ENCODE measurements at places on chromosomes 2 and 18.

DNA sequence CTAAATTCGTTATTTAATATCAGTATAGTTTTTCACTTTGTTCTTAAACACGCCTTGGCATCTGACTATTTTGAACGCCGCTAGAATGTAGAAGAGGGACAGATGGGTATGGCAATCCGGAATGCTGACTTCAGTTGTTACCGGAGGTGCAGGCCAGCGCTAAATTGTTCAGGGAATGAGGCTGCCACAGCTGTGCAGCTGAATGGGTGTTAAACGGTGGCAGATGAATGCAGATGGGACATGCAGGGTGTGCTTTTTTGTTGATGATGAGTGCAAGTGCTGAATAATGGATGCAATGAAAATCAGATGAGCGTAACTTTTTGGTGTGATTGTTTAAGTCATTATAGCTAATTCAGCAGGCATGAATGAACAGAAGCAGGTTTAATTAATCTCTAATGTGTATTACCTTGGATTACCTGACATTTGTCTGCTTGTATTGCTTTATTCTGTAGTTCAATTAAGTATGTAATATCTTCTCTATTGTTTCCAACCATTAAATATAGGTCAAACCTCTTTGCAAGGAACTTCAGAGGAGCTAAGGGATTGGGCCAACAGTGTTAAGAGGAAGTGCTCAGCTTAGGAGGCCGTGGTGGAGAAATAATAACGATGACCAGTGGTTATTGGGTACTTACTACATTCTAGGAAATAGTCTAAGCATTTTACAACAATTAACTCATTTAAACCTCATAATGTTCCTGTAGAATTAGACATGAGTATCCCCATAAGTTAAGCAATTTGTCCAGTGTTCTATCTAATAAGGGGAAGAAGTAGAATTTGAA lies 11.9 kb upstream of the CREG2 start:
- no peak for DNase-seq

- DNase-seq, result no peak
Measured at GRCh38 chr2:46735108-46735691, 180.4 kb downstream of the MCFD2 start.

DNA sequence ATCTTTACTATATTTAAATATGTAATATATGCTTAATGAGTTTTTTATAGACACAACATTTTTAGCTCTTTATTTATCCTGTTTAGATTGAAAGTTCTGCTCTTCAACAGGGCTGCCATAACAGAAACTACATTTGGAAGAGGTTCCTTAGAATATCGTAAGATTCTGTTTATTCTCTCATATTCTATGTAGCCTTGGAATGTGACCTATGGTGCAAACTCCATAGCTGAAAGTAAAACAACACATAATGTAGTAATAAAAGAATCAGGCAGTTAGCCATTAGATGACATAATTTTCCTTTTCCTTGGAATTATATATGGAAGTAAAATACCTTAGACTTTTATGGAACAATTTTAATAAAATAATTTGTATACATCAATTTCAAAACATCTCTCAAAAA lies 91.3 kb downstream of the ZNF804A start:
- DNase-seq, result no peak

- peak; percentile 51 for DNase-seq
Measured at GRCh38 chr2:84459944-84460429, 907 bp upstream of the SUCLG1 start.

DNA sequence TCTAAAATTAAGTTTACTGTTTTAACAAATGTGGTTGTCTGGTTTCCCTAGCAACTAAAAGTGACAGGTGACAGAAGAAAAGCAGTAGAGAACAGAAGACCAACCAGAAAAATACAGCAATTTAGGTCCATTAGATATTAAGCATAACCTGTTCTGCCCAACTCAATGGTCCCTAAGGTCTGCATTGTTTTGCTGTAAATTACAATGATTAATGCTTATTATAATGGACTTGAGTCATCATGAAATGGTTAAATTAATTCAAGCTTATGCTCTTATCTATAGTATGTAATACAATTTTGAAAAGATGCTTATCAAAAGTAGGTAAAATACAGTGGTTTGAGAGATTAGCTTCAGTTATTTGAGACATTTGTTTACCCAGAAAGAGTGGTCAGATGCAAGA lies 378.0 kb downstream of the GRB14 start:
- no peak for DNase-seq

GRCh38 chr2:68912732-68913131 lies 40.0 kb downstream of the GKN2 start:
- no peak for DNase-seq

DNA sequence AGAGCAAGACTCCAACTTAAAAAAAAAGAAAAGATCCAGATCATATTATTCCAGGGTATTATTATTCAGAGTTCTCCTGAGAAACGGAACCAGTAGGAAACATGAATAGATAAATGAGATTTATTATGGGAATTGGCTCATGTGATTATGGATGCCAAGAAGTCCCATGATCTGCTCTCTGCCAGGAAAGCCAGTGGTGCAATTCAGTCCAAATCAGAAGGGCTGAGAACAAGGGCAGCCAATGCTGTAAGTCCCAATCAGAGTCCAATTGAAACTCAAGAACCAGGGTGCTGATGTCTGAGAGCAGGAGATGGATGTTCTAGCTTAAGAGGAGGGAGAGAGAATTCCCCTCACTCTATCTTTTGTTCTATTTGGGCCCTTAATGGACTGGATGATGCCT lies 7.8 kb downstream of the SCYGR2 start:
- DNase-seq, result no peak

DNA sequence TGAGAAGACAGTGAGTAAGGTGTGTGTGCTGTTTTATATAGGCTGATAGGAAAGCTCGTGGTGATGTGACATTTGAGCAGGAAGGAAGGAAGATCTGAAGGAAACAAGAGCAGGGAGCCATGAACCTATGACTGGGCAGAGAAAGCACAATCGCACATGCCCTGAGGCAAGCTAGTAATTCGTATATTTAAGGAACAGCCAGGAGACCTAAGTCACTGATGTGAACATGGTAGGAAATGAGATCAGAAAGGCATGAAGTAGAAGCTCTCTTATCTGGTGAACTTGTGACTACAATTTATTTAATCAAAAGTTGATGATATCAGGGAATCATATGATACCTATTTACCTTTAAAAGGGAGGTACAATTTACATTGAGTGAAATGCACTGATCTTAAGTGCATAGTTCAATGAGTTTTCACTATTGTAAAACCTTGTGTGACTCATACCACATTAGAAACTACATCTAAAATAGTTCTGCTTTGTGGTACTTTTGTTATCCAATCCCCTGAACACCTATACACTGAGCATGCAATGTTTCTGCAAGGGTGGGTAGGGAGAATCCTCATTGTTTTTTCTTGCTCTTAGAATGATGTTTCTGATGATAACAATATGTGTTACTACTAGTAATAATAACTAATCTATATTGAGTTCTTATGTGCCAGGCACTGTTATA lies 67.5 kb downstream of the GALNT13 start:
- no peak for DNase-seq

- peak; percentile 7 for DNase-seq
Measured at GRCh38 chr2:216274194-216274840, 98.0 kb downstream of the MARCHF4 start.

DNA sequence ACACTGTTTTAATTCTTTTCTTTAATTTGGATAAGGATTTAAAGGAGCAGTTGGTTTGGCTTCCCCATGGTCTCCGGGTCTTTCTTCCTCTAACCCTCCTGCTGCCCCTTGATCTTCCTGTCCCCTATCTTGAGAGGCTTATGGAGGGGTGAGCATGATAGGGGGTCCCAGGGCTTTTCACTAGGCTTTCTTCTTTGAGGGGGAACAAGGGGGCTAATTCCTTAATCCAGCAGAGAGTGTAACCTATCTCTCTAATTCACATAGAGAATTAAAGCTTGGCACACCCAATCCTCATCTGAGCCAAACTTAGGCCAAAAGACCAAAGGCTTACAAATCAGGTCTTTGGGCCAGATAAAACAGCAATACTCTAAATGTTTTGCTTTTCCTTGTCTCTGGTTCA lies 21.5 kb upstream of the C2orf66 start:
- DNase-seq, result no peak

DNA sequence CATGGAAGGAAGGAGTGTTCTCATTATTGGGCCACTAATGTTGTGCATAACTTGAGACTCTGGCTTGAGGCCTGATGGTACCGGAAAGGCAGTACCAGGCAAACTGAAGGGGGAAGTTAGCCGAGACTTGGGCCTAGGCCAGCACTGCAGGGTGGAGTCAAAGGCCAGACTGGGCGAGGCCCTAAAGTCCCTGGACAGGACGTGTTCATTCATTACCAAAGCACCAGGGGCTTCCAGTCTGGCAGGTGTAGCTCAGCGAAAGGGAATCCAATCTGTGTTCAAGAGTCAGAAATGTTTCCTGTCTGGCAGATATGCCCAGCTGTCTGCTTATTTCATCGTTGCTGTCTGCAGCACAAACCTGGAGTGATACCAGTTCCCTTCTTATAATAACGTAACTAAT lies 4.7 kb upstream of the ITSN2 start:
- DNase-seq, result peak; percentile 61

- DNase-seq, result peak; percentile 38
Measured at GRCh38 chr2:206125901-206126300, 33.3 kb downstream of the NDUFS1 start.

- peak; percentile 10 for DNase-seq
Measured at GRCh38 chr18:28176948-28177827, at the start of gene CDH2. CDH2 (minus strand) TSS chr18:28177130; CDS start chr18:28177022, 108 bp downstream.

DNA sequence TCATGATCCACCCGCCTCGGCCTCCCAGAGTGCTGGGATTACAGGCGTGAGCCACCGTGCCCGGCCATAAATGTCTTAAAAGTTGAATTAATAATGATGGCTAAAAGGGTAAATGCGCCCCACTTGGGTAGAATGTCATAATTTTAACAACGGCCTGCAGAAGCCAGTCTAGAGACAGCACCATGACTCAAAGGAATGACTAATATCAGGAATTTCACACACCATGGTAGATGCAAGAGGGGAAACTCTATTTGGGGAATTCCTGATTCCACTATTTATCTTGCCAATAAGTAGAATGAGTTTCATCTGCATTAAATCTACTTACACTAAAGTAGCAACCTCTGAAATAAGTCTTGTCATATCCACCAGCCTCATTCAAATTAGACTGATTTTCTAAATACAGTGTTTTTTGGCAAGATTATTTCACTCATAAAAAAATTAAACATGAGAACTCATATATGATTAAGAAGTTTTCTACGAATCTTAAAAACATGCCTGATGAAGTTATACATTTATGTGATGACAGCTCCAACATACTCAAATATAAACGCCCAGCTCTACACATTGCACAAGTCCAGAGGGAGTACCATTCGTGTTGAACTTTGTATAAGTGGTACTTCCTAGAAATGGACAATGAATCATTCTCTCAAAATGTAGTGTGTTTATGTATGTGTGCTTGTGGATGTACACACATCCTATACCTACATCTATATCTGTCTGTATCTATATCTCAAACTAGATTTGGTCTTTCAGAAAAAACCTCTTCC lies 309.7 kb downstream of the IRS1 start:
- peak; percentile 94 for DNase-seq

DNA sequence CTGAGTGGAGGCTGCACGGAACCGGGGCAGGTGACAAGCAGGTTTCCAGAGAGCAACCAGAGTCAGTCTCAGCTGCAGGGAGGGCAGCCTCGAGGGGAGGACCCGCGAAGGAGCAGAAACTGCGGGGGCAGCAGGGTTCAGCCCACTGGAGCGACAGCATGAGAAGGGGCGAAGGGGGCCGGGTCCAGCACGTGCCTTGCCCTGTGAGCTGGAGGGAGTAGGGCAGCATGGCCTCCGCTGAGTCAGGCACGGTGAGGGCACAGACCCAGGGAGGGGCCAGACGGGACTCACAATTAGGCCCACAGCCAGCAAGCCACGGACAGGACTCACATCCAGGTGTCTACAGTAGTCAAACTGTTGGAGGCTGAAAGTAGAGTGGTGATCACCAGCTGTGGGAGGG lies 22.7 kb upstream of the ATP9B start:
- DNase-seq, result no peak

GRCh38 chr2:38602136-38602731 lies 494 bp downstream of the HNRNPLL start:
- DNase-seq, result no peak

- no peak for DNase-seq
Measured at GRCh38 chr2:65799141-65799854, 366.9 kb upstream of the SPRED2 start.

GRCh38 chr2:152525277-152525838 lies 190.4 kb downstream of the FMNL2 start:
- DNase-seq, result peak; percentile 84

DNA sequence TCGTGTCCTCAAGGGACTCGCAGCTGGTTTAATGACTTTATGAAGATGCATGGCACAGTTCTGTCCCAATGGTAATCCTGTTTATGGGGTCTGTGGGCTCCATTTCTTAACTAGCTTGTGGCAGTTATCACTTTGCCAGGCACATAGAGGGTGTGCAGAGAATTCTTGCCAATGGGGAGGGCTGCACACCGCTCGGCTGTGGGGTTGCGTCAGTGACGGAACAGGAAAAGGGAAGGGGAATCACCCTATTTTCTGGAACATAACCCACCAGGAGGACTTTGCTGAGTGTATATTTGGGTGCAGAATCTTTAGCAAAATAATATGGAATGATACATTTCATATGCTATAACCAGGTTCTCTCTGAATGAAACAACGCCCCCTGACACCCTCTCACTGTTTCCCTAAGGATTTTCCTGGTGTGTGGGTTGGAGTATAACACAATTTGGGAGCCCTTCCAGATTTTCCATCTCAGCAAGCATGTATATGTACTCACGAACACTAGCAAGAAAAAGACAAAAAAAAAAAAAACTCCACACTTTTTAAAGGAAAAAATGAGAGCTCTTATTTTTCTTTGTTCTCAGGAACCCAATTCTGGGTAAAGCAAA lies 43.9 kb upstream of the TRIB2 start:
- DNase-seq, result no peak

- DNase-seq, result no peak
Measured at GRCh38 chr2:54942373-54942772, 107.9 kb downstream of the RTN4 start.

GRCh38 chr18:3449512-3450011 lies 410 bp upstream of the TGIF1 start:
- no peak for DNase-seq

GRCh38 chr2:210387074-210387473 lies 72.1 kb upstream of the MYL1 start:
- DNase-seq, result peak; percentile 82

Measured in bronchial epithelial cell (primary cell).